Nucleus accumbens (tissue), 56 donors: ENCODE measurements at places on chromosomes 3 and 15.
A peak's percentile ranks its signal among the peaks of the same experiment; 100 is the strongest.

DNA sequence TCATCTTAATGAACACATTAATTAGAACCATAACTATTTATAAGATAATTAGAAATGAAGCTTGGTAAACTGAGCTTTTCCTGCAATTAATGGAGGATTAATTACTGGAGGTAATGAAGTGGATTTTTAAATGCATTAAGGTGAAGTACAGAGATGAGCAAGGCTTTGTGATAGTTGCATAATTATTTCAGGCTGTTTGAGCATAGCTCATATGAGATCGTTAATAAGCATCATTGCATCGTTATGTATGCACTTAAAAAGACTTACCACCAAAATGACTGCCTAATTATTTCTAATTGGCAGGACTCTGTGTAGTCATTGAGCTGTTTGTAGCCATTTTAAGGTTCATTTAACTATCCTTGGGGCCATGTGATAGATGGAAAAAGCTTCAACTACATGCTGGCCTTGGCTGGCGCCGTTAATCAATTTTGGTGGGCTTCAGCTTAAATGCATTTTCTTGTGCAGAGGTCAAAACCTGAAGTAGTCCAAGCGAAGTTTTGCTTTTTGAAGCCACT lies 55.3 kb downstream of the RSRC1 start:
- no peak for DNase-seq

DNA sequence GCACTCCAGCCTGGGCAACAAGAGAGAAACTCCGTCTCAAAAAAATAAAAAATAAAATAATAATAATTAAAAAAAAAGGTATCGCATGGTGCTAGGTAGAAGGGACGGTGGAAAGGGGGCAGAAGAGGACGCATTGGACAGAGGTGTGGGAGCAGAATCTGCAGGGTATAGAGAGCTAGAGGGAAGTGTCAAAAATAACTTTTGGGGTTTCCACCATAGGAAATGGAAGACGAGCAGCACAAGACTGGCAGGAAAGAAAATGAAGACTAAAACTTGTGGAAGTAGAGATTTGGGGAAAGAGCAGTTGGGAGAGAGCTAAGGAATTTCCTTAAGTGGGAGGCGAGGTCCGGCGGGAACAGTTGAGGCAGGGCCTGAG lies 585 bp upstream of the MKRN2 start:
- no peak for DNase-seq

DNA sequence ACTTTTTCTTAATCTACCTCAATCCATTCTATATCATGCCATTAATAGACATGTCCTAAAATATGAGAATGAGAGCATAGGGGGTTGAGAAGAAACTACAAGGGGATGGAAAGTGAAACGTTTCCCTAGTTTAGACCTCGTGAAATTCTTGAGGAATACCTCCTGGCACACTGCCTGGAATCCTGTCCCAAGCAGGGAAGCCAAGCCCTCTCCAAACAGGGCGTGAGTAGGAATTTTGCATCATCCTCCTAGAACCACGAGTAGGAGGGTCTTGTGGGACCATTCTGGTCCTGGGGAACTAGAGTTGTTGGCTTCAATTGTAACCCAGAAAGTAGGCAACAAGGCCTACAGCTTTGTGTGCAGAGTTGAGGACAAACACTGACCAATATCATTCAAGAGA lies 19.6 kb upstream of the C3orf80 start:
- no peak for DNase-seq

DNA sequence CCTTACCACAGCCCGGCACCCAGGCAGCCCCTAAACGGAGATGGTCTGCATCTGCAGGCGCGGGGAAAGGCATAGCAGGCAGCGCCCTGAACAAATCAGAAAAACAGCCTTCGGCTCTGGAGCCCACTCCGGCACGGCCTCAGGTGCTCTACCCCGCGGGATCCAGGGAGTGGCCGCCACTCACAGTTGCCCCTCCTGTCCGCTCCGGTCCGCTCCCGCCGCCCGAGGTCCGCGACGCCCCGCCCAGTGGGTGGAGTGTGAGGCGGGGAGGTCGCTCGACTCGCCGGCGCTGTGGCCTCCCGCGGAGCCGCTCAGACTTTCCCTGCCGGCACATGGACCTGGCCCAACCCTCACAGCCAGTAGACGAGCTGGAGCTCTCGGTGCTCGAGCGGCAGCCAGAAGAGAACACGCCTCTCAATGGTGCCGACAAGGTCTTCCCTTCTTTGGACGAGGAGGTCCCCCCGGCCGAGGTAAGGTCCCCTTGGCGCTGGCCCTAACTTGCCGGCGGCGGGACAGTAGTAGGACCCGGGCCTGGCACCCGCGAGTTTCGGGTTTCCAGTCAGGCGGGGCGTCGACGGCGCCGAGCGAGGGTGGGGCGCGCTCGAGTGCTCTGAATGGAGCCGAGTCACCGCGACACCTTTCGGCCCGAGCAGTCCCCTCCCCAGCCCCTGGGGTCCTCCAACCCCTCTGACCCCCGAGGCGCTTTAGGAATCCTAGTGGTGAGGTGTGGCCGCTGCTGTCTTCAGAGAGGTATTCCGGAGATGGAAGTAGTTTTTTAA lies at the start of gene C3orf52:
TSS of gene C3orf52 (plus strand) at position 314 of the 779 bp plus-strand sequence. CDS start at position 333, 19 bp downstream.
- DNase-seq: peak; percentile 4

GRCh38 chr3:178436773-178437172 lies 99.5 kb upstream of the KCNMB2 start:
- no peak for DNase-seq

DNA sequence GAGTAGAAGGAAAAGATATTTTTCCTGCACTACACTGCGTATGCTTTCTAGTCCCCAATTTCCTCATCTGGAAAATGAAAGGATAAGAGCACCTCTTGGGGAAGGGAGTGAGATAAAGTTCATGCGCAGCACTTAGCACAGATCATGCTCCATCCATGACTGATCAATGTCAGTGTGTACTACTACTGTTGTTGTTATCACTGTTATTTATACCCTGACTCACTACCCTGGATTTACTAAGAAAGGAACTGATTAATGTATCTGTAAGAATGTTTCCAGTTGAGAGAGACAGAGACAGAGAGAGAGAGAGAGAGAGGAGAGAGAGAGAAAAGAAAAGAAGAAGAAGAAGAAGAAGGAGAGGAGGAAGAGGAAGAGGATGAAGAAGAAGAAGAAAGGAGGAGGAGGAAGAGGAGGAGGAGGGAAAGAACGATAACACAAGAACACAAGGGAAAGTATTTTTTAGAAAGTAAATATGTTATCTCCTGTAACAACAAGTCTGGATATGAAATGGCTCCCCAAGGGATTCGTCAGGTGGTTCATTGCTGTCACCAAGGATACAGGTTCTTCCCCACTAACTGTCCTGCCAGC lies 212.2 kb upstream of the PROK2 start:
- no peak for DNase-seq

DNA sequence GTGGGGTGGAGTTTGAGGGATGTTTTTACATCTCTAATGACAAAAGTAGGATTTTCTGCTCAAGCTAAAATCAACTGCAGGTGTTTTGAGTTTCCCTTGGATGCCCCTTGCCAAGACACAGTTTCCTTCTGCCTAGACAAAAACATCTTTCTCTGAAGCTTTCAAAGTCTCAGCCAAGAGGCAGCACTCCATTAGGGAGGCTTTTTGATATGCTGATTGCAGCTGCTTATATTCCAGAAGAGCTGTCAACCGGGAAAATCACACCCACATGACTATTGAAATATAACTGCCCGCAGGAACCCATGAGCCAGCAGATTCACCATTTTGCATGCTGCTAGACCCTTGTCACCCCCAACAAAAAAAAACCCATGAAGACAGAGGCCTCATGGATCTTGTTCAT lies 27.5 kb upstream of the ZNF148 start:
- no peak for DNase-seq

DNA sequence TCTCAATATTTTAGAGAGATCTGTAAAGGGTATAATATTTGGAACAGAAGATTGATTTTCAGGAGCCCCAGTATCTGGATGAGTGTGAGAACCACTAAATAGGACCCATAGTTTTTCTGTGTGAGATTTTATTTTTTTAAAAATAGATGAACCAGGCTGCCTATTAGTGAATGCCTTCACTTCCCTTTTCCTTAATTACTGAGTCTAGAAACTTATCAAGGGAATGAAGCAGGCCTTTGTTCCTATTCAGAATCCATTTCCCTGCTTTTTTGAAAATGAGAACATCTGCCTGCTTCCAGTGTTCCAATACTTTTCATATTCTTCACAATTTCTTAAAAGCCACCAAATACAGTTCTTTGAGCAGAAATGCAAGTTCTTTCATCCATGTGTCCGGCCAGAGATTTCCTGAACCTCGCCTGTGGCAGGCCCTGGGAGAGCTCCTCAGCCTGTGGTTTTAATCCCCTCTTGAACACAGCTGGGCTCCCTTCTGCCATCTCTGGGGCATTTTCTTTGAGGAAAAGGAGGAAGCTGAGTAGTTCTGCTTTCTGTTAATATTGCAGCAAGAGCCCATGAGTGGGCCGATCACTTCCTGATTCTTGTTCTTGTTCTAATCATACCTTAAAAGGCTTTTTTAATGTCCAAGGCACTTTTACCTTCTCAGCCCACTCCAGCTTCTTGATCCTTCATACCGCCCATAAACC lies 4.7 kb downstream of the EHD4 start:
- DNase-seq: no peak

GRCh38 chr3:23219552-23219951 lies 16.4 kb downstream of the UBE2E2 start:
- no peak for DNase-seq

DNA sequence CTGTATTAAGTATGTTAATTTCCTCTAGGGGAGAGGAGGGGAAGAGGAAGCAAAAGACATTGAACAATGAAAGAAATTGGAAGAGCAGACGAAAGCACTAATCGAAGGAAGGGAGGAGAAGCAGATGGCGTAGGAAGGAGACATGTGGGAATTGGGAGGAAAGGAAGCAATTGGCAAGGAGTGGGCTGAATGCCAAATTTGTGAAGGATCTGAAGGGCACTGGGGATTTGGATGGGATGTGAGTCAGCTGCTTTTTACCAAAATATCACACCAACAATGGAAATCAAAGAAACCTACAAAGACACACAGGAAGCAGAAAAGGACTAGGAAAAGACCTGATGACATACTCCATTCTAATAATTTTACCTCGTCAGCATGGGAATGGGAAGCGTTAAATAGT lies 1029.8 kb downstream of the ROBO1 start:
- DNase-seq: no peak

GRCh38 chr15:72312605-72313447 lies 7.1 kb downstream of the CELF6 start:
- DNase-seq: peak; percentile 28

- no peak for DNase-seq
Observed at GRCh38 chr3:80040067-80040466, 272.3 kb upstream of the ROBO1 start.

GRCh38 chr15:57640930-57641682 lies 49.4 kb downstream of the MYZAP start:
- peak; percentile 7 for DNase-seq

DNA sequence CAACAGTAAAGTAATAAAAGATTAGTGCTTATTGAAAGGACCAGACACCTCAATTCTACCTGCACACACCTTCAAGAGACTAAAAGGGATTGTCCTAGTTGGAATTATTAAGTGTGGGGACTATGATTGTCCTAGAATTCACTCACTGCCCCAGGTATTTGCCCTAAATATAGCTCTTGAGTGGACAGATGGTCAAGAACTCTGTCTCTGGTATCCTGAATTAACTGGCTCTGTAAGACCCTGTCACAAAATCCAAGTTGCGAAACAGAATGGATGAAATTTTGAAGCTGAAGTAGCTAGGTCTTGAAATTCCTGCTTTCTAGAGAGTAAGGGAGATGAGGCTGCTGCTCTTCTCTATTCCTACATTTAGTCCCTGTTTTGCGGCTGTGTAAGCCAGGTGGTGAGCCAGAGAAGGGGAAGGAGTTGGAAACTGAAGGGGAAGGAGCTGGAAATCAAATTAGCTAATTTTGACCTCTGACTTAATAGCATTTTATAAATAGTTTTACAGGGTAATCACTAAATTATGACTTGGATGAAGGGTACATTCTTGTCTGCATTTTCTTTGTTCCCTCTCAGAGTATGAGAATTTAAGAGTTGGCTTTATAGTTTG lies 34.5 kb downstream of the KBTBD12 start:
- no peak for DNase-seq

DNA sequence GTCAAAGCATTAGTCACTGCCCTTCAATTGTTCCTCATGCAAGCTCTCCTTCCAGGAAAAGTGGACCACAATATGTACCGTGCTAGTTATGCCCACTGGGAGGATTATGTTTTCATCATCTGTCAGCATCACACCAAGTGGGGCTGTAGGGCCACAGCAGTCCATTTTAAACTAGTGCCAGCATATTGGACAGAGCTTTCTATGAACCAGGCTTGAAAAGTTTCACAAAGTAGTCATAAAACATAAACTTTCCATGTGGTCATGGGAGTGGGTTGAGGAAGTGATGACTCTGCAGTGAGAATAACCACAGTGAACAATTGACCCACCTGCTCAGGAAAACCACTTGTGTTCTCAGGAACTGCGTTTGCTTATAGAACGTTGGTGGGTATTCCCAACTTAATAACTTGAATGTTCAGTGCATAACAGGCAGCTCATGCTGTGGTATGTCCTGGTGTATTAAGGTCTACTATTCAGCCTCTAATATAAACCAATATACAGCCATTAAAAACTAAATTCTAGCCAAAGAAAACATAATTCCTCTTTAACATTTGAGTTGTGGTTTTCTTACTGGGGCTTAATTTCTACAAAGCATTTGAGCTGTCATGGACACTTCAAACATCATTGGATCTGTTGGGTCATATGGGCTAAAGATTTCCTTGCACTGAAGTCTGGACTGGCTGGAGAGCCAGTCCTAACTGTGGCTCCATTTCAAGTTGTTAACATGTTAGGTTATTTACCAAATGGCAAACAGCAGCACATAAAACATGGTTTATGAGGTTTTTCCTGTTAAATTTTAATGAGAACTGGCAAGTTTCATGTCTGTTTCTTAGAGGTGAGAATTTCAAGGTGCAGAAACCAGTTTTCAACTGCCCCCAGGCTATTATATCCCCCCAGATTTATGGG lies 274.1 kb downstream of the OTOL1 start:
- DNase-seq: no peak

DNA sequence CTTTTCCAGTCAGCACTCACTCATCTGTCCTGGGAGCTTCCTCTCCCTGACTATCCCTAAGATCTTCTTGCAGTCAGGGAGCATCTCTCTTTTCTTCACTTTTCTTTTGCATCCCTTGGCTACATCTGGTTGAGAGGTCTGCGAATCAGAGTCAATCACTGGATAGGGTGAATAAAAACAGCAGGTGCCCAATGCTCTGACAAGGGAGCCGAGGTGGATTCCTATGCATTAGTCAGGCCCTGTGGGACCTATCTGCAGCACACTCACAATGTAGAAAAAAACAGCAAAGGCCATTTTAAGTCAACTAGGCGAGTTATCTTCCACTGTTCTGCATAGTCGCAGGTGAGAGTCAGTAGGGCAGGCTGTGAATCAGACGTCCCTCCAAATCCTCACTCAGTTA lies 35.5 kb downstream of the DZIP1L start:
- DNase-seq: no peak

GRCh38 chr3:193130576-193130975 lies 110.4 kb upstream of the PLAAT1 start:
- no peak for DNase-seq
